ENCODE measurements at places on chromosomes 13 and 19.

GRCh38 chr13:25587326-25587980 lies 215.7 kb downstream of the ATP8A2 start:
- DNase-seq = no peak

DNA sequence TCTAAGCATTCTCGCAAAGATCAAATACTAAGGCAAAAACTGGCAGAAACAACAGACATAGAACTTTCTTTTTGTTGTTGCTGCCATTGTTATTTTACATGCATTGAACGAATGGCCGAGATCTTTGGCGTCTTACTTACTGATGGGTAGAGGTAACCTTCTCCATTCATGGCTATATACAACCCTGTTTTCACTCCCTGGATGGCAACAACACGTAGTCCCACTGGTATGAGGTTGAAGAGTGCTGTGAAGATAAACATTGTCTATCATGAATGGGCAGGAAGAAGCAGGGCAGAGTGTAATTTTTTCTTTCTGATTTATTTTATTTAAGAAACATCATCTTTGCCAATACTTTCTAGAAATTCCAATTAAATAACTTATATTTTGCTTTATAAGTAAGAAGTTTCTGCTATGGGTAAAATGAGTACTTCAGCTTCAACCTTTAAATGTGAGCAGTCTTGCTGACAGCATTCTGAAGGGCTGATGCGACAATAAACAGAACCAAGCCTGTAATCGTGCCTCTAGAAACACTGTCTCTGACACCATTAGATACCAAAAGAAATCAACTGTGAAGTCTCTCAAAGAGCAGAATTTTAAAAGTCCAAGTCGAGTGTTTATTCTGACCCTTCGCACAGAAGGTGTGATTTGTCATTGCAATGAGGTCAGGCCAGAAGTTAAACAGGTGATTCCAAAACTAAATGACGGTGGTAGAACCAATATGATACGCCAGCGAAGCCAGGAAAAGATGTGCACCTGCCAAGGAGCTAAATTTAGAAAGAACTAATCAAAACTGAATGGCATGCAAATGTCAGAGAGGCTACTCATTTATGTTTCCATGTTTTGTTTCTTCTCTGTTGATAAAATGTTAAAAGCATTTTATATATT lies 416.4 kb downstream of the ITGBL1 start:
- DNase-seq = no peak

DNA sequence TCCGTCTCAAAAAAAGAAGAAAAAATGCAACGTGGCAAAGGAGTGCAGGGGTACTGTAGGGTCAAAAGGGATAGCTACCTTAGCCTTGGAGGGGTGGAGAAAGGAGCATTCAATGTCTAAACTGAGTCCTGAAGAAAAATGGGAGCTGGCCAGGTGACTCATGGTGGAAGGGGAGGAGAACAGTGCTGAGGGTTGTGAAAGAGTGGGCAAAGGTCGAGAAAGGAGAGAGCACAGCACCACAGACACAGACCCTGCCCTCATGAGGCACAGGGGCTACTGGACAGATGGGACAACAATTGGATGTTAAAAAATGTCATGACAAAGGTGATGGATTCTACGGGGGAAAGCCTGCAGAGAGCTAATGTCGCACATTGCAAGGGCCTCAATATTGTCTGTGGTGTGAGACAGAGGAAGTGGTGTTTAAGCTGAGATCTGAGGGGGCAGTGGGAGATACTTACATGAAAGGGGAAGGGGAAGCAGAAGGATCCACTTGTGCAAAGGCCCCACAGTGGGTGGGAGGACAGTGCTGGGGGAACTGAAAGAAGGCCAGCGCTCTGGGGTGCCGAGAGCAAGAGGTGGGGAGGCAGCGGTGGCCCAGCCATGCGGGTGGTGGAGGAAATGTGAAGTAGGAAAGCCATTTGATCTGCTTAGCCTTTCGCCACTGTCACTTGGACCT lies 42.9 kb upstream of the URAD start:
- no peak for DNase-seq

GRCh38 chr19:52190487-52191293 lies 838 bp downstream of the PPP2R1A start:
- no peak for DNase-seq

- no peak for DNase-seq
These were observed 282.9 kb downstream of the SLITRK5 start for GRCh38 chr13:87954091-87954490.

GRCh38 chr19:4391306-4391693 lies 9.0 kb downstream of the SH3GL1 start:
- no peak for DNase-seq

- DNase-seq = no peak
These were observed 123.0 kb upstream of the KL start for GRCh38 chr13:32893176-32893575.

- DNase-seq = no peak
These were observed 376.1 kb downstream of the LMO7 start for GRCh38 chr13:76012091-76012721.

GRCh38 chr13:110328573-110328972 lies 21.5 kb downstream of the COL4A2 start:
- no peak for DNase-seq
